ENCODE measurements at places on chromosomes 6 and 20.

GRCh38 chr6:129657483-129657882 lies 52.5 kb downstream of the ARHGAP18 start:
- no peak for DNase-seq

DNA sequence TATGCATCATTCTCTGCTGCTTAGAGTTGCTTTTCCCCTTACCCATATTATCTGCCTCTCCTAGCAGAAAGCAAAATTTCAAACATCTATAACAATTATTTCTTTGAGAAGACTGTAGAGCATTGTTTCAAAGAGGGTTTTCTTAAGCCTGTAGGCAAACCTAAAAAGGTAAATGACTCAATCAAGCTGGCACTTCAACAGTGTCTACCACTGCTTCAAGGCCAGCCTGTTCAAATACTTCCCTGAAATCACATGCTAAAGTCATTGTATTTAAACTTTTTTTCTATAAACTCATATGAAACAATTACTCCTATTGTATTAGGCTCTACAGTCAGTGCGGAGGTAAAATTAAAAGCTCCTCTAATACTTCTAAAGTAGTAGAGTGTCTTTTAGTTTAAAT lies 87.1 kb downstream of the OGFRL1 start:
- peak; percentile 31 for DNase-seq

DNA sequence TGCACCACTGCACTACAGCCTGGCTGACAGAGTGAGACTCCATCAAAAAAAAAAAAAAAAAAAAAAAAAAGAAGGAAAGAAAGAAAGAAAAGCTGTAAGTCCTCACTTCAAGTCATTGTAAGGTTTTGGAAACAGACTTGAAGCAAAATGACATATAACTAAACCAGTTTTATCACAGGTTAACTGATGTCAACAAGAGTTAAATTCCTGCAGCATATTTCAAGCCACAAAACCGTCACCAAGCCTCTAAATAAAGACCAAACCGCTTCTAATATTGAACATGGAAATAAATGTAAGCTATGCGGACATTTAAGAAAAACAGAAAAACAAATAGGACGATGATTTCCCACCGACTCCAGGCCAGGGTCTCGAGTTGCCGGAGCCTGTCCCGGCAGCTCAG lies 88.9 kb upstream of the RPS6KA2 start:
- DNase-seq: no peak

DNA sequence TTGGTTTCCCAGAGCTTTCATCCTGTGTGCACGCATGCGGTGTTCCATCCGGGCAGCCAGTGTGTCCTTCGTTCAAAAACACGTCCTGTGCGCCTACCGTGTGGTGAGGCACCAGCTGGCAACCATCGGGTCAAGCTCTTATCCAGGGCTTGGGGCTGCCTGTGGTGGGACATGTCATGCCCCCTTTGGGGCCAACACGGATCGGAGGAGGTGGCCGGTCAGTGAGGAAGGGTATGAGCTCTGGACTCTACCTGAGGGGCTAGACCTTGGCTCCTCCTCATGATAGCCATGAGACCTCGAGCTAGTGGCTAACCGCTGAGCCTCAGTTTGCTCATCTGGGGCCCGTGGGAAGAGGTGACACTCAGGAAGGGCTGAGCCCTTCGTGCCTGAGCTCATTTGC lies 158.5 kb upstream of the PMEPA1 start:
- DNase-seq: no peak

- DNase-seq: no peak
These were observed 8.2 kb downstream of the NCOA7 start for GRCh38 chr6:125798734-125799508.

GRCh38 chr6:154086510-154086909 lies 47.5 kb downstream of the OPRM1 start:
- no peak for DNase-seq

DNA sequence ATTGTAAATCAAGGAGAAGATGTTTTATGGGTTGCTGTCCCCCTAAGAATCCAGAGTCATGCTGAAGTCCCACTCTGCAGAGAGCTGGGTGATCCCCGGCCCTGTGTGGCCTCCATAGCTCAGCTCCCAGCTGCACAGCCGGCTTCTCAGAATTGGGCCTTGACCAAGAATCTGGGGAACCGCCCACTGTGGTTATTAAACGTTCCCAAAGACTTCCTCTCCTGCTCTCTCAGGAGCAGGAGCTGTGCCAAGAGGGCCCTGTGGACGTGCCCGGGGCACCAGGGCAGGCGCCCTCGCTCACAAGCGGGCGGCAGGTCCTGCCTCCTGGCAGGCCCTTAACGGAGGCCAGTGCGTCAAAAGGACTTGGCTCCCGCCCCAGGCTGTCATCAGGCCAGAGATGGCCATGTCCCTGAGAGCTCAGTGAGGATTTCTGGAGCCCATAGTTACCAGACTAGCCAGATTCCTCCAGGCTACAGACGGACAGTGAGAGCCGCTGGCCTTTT lies 30.4 kb downstream of the ZC3H12D start:
- DNase-seq: peak; percentile 52

GRCh38 chr20:35791821-35792220 lies 20.0 kb downstream of the PHF20 start:
- peak; percentile 47 for DNase-seq

GRCh38 chr6:134057478-134057877 lies 5.1 kb upstream of the SLC2A12 start:
- peak; percentile 93 for DNase-seq

DNA sequence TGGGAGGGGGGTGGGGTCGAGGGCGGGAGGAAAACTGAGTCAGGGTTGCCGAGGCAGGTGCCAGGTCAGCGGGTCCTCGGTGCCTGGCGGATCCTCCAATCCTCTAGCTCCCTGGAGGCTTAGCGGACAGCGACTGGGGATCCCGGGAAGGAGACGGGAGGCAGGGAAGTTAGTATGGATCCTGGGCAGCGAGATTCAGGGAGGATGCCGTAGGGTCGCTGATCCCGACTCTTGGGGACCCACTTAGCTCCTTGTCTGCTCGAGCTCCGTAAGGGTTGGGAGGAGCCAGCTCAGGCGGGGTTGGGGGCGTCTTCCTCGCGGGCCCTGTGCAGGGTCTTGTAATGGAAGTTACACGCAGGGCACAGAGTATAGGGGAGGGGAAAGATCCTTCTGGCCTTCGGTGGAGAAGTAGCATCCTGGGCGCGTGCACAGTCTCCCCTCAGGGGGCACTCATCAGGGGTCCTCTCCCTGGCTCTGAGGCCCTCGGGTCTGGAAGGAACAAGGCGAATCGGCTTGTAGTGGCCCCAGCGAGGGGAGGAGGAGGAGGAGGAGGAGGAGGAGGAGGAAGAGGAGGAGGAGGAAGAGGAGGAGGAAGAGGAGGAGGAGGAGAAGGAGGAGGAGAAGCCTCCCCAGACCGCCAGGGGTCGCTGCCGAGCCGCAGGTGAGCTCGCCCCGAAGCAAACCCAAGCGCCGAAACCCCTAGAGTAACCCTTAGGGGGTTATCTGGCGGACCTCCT lies 6.4 kb upstream of the SLC12A5 start:
- no peak for DNase-seq

DNA sequence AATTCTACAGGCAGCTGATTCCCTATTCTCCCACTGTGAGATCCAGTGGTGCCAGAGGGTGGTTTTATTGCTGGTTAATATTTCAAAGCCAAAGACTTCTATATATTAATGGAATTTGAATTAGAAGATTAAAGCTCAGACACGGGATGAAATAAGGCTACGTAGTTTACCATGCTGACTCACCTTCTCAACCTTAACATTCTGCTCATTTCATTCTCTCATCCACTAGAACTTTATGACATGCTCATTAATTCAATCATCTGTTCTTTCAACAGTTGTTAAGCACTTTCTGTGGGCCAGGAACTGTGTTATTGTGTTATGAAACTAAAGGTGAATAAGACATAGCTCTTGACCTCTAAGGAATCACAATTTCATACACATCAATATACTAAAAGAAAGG lies 456.9 kb upstream of the MAP3K7 start:
- DNase-seq: no peak

DNA sequence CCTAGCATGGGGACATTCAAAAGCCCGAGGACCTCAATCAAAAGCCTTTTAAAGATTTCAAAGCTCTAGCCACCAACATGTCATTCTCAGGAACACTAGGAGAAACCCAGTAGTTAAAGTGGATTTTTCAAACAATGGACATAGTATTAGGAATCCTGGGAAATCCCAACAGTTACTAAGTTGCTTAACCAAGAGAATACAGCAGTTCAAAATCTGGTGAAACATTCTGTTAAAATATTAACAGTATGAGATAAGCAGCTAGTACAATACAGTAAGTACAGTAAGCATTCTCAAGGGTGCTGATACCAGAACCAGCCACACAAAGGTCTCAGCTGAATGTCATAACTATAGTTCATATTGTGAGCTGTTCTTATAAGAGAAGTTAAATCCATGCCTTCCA lies 68.6 kb downstream of the CDK19 start:
- no peak for DNase-seq

DNA sequence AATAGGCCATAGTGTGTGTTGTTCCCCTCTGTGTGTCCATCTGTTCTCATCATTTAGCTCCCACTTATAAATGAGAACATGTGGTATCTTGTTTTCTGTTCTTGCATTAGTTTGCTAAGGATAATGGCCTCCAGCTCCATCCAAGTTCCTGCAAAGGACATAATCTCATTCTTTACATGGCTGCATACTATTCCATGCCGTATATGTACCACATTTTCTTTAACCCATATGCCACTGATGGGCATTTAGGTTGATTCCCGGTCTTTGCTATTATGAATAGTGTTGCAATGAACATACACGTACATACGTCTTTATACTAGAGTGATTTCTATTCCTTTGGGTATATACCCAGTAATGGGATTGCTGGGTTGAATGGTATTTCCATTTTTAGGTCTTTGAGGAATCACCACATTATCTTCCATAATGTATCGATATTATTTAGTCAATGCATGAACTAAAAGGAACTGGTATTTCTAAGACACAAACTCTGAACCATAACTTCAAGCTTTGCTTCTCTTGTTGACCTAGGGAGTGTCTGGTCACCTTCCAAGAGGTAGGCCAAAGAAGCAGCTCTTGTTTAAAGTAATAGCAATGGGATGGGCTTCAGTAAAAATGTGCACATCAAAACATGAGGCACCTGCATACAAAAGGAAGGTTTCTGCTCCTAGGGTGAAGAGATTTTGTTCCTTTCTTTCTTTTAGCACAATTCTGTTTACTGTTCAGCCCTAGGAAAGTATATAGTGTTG lies 343.0 kb upstream of the ARID1B start:
- DNase-seq: no peak

- DNase-seq: no peak
These were observed 1.1 kb upstream of the ZBTB2 start for GRCh38 chr6:151392427-151392826.

- DNase-seq: peak; percentile 35
These were observed at the start of gene SDC4 for GRCh38 chr20:45347936-45348778. Gene SDC4 (minus strand): TSS chr20:45348424. CDS start chr20:45348384, 40 bp downstream.

- no peak for DNase-seq
These were observed 28.4 kb upstream of the ADRM1 start for GRCh38 chr20:62274332-62274950.

GRCh38 chr20:40770564-40771307 lies 81.7 kb upstream of the MAFB start:
- DNase-seq: no peak

DNA sequence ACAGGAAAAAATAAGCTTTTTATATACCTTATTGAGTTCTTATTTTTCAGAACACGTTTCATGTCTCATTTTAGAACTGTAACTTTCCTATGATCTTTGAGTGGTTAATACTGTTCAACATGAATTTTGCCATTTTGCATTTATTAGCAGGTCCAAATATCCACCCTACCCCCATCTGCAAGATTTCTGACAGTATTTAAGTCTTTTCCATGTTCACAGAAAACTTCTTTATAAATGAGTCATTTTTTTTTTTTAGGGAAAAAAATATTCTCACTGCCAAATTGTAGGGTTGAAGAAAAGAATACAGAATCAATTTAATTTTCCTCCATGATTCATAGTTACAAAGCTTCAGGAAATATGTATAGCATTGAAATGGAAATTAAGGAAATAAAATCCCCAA lies 101.8 kb downstream of the COL21A1 start:
- no peak for DNase-seq

- DNase-seq: peak; percentile 37
These were observed 49.1 kb upstream of the PRDM1 start for GRCh38 chr6:106037060-106037459.

DNA sequence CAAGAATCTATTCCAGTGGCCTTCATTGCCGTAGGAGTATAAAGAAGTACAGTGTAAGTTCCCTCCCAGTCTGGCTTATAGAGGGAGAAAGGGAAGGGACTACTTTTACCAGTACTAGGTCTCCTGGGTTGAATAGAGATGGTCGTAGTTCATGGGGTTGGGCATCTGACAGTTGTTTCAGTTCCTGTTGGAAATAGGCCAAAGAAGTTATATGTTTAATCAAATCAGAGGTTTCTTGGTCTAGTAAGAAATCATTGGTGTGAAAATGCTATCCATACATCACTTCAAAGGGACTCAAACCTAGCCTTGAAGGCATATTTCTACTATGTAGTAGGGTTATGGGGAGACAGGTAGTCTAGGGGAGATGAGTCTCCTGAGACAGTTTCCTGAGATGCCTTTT lies 45.6 kb upstream of the MAN1A1 start:
- DNase-seq: no peak

DNA sequence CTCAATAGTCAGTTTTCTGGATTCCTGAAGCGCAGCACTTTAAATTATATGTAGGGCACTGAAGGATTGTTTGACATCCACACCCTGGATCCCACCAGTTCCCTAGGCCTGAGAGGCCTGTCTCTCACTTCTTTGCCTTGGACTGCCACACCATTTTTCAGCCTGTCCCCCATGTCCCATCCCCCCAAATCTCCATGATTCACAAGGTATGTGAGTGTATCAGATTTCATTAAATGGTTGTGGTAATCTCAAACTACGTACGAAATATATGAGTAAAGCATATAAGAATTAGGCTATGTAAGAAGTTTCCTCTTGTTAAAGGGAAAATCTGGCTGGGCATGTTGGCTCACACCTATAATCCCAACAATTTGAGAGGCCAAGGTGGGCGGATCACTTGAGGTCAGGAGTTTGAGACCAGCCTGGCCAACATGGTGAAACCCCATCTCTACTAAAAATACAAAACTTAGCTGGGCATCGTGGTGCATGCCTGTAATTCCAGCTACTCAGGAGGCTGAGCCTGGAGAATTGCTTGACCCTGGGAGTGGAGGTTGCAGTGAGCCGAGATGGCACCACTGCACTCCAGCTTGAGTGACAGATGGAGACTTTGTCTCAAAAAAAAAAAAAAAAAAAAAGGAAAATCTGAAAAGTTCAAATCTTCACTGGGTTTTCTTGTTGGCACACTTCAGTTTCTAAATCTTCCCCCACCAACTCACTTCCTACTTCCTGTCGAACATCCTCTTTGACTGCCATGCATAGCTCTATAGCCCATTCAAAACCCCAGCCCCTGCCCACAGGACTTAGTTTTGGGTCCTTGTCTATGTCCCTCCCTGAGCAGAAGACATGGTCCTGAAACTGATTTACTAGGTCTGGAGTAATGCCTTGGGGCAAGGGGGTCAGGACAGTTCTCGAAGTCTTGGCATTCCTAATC lies 97.3 kb upstream of the SHLD1 start:
- DNase-seq: peak; percentile 93

- DNase-seq: peak; percentile 22
These were observed 15.9 kb downstream of the PFDN4 start for GRCh38 chr20:54223751-54224150.

DNA sequence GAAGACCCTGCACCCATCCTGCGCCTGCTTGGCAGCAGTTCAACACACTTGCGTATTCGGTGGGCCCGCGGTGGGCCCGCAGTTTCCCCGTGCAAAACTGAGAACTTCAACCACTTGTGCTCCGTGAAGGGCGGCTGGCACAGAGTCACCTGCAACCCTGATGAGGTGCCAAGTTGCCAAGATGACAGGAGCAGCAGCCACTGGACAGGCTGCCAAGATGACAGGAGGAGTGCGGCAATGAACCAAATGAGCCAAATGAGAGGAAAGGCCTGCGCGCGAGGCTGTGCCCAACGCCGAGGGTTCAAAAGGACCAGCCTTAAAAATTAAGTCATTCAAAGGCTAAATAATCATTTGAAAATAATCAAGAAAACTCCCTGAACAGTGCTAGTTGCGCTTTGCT lies 20.1 kb downstream of the DIDO1 start:
- DNase-seq: no peak
